ENCODE measurements at places on chromosomes 12 and 14.

GRCh38 chr14:41072776-41073175 lies 533.9 kb upstream of the LRFN5 start:
- DNase-seq = no peak

DNA sequence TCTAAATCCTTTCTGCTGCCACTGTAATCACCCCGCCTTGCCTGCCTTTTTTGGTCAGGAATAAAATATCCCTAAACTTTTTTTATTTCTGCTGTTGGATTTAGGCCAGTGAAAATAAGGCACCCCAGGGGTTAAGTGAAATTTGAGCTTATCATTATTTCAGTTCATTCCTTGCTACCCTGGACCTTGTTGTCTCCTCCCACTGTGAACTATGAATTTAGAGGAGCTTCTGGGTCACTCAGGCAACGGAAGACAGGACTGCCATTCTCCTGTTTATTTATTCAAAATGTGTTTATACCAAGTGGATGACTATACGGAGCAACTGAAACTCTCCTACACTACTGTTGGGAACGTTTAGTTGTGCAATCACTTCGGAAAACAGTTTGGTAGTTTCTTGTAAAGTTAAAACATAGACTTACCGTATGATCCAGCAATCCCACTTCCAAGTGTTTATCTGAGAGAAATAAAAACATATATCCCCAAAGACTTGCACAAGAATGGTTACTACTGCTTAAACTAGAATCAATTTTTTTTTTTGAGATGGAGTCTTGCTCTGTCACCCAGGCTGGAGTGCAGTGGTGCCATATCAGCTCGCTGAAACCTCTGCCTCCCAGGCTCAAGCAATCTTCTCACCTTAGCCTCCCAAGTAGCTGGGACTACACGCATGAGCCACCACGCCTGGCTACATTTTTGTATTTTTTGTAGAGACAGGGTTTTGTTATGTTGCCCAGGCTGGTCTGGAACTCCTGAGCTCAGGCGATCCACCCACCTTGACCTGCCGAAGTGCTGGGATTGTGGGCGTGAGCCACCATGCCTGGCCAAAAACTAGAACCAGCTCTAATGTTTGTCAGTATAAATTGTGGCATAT lies 2.3 kb upstream of the TRAFD1 start:
- no peak for DNase-seq

- DNase-seq = no peak
Observed at GRCh38 chr12:58481811-58482210, 438.5 kb downstream of the LRIG3 start.

GRCh38 chr12:27924350-27925135 lies 48.0 kb downstream of the PTHLH start:
- DNase-seq = no peak

DNA sequence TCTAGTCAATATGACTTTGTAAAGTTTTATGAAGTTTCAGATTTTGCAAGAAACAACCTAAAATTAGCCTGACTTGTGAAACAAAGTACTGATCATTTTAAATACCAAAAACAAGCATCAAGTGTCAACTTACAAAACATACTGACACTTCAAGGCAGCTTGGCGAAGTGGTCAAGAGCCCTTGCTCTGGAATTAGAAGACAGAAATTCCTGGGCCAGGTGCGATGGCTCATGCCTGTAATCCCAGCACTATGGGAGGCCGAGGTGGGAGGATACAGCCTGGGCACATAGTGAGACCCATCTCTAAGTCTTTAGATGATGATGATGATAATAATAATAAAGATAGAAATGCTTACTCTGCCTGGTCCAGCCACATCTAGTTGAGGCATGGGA lies 45.4 kb upstream of the NR2C1 start:
- no peak for DNase-seq

- DNase-seq = no peak
Observed at GRCh38 chr14:102495491-102496330, 13.9 kb downstream of the ANKRD9 start.
